Liver (tissue), 10 donors: ENCODE measurements at places on chromosomes 3 and 15. TPM values are rescaled to one million over a fixed set of nuclear protein-coding genes. Genes with fewer than 3 reads are reported as not detected.

DNA sequence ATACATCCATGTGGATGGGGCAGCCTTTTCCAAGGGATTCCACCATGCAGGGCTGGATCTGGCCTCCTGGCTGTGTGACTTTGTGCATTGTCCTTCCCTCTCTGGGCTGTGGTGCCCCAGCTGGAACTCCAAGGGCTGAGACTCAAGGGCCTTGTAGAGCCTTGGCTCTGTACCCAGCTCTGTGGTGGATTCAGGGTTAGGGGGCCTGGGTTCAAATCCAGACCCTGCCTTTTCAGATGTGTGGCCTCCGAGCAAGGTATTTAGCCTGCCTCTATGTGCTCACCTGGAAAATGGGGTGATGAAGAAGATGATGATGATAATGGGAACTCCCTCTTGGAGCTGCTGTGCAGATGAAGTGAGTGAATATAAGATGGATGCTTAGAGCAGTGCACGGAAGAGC, 161.9 kb downstream of the WNT7A start:
- H3K27me3 ChIP-seq: no peaks in the 10 kb centered on the region
- no peak overlapping the region for H3K4me3 ChIP-seq
- H3K4me1 ChIP-seq: no peaks in the 10 kb centered on the region
- no peak overlapping the region for H3K27ac ChIP-seq
- H3K36me3 ChIP-seq: no peaks in the 10 kb centered on the region
- DNase-seq: peak; percentile 19

The SKOR1 gene
- 0.05 TPM for total RNA-seq

GRCh38 chr3:100844063-100844936, 135.0 kb downstream of the TFG start:
- H3K27ac ChIP-seq: no peak overlapping the region
- peaks cover 2% of the 10 kb centered on the region for H3K27me3 ChIP-seq
- no peaks in the 10 kb centered on the region for H3K4me1 ChIP-seq

GRCh38 chr15:22827125-22827524, 11.3 kb upstream of the NIPA2 start:
- DNase-seq: no peak
- peaks cover 22% of the 10 kb centered on the region for H3K36me3 ChIP-seq
- H3K27me3 ChIP-seq: no peaks in the 10 kb centered on the region
- no peak overlapping the region for H3K27ac ChIP-seq
- H3K4me3 ChIP-seq: no peak overlapping the region

The STT3B gene
- total RNA-seq: 121 TPM

- H3K27me3 ChIP-seq: no peaks in the 10 kb centered on the region
- no peaks in the 10 kb centered on the region for H3K4me1 ChIP-seq
- no peaks in the 10 kb centered on the region for H3K36me3 ChIP-seq
Observed at GRCh38 chr15:23869396-23869795, 182.3 kb upstream of the NDN start.

DNA sequence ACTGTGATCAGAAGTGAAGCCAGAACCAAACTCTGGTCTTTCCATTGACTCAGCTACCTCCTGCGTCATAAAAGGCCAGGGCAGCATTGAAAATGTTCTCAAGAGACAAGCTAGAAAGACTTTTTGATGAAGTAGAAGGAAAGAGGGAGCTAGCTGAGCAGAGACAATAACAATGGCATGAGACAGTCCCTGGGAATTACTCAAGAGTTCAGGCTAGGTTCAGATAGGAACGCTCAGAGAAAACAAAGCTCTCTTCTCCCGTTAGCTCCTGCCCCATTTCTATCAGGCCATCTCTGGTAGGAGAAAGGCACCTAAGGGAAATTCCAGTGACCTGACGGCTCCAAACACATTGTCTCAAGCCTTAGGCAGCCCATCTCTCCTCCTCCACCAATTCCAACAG, 7.0 kb upstream of the OXTR start:
- H3K36me3 ChIP-seq: no peaks in the 10 kb centered on the region
- peaks cover 4% of the 10 kb centered on the region for H3K27me3 ChIP-seq
- no peak overlapping the region for H3K4me3 ChIP-seq
- no peak for DNase-seq

DNA sequence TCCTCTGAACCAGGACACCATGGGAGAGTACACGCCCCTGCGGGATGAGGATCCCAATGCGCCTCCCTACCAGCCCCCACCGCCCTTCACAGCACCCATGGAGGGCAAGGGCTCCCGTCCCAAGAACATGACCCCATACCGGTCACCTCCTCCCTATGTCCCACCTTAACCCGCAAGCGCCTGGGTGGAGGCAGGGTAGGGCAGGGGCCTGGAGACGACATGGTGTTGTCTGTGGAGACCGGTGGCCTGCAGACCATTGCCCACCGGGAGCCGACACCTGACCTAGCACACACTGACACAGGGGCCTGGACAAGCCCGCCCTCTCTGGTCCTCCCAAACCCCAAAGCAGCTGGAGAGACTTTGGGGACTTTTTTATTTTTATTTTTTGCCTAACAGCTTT, 21.2 kb upstream of the BSN start:
- peaks cover 28% of the 10 kb centered on the region for H3K4me1 ChIP-seq
- peaks cover 11% of the 10 kb centered on the region for H3K36me3 ChIP-seq
- H3K4me3 ChIP-seq: no peak overlapping the region

GRCh38 chr3:10353160-10353559, 32.2 kb upstream of the SEC13 start:
- no peak for DNase-seq
- H3K4me3 ChIP-seq: no peak overlapping the region
- H3K36me3 ChIP-seq: peaks cover 24% of the 10 kb centered on the region
- H3K27ac ChIP-seq: no peak overlapping the region
- H3K4me1 ChIP-seq: no peaks in the 10 kb centered on the region
- H3K27me3 ChIP-seq: no peaks in the 10 kb centered on the region

DNA sequence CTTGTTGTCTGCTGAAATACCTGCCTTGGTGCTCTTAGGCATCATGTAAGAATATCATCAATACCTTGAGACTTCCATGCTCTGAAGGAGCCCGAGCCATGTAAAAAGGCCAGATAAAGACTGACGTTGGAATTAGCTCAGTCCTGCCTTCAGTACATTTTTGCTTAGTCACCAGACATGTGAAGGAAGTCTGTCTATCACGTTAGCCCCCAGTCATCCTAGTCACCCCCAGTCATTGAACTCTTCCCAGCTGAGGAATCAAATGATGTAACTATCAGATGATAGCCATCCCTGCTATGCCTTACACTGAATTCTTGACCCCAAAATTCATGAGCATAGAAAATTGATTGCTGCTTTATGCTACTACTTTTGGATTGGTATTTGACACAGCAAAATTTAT, 351.2 kb upstream of the SGO1 start:
- H3K27ac ChIP-seq: no peak overlapping the region
- no peak for DNase-seq
- H3K4me1 ChIP-seq: no peaks in the 10 kb centered on the region
- H3K36me3 ChIP-seq: no peaks in the 10 kb centered on the region
- no peak overlapping the region for H3K4me3 ChIP-seq
- H3K27me3 ChIP-seq: no peaks in the 10 kb centered on the region

GRCh38 chr15:85691350-85692240, 103.1 kb downstream of the KLHL25 start:
- no peaks in the 10 kb centered on the region for H3K27me3 ChIP-seq
- peaks cover 6% of the 10 kb centered on the region for H3K36me3 ChIP-seq
- no peak for DNase-seq
- peak overlapping the region; percentile 69 for H3K27ac ChIP-seq
- H3K4me3 ChIP-seq: no peak overlapping the region

The GOLGA8T gene
- 0.19 TPM for total RNA-seq

The LRIG1 gene
- total RNA-seq: 48.9 TPM

The DUOX2 gene
- 0.08 TPM for total RNA-seq

The XYLB gene
- 14.2 TPM for total RNA-seq

The TM4SF18 gene
- 12.6 TPM for total RNA-seq

DNA sequence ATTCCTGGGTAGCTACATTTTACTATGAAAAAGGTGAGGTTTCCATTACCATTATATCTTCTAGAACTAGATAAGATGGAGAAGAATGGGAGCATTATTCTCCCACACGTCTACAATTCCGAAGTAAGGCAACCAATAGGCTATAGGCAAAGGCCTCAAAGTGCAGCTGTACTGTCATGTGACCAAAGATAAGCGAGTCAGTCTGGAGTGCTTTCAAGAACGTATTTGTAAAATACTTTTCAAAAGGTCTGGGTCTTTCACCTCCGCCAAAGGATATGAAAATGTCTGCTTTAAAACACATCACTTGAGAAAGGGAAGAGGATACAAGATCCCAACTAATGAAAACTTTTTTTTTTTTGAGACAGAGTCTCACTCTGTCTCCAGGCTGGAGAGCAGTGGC, 9.9 kb downstream of the CCPG1 start:
- H3K27me3 ChIP-seq: no peaks in the 10 kb centered on the region
- no peak overlapping the region for H3K4me3 ChIP-seq
- no peaks in the 10 kb centered on the region for H3K36me3 ChIP-seq
- DNase-seq: no peak

The BCL2A1 gene
- total RNA-seq: 1.8 TPM

- DNase-seq: no peak
- no peak overlapping the region for H3K27ac ChIP-seq
- H3K27me3 ChIP-seq: no peaks in the 10 kb centered on the region
- H3K4me1 ChIP-seq: peaks cover 22% of the 10 kb centered on the region
- H3K36me3 ChIP-seq: no peaks in the 10 kb centered on the region
Observed at GRCh38 chr15:29270976-29271375, 1.4 kb upstream of the NSMCE3 start.

DNA sequence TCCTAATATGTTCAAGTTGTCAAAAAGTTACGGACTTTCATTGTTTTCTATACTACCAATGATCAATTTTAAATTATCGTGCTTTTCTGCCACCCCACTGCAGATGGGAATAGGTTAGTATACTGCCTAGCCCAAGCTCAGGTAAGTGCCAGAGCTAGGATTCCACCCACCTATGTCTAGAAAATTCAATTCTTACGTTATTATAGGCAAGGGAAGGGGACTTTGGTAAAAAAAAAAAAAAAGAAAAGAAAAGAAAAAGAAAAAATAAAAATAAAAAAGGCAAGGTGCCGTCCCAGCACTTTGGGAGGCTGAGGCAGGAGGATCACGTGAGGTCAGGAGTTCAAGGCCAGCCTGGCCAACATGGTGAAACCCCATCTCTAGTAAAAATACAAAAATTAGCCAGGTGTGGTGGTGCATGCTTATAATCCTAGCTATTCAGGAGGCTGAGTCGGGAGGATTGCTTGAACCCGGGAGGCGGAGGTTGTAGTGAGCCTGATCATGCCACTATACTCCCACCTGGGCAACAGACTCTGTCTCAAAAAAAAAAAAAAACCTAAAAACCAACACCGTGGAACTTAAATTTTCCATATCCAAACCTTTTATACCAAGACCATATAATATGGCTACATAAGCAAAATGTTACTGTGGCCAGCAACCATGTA, 1.3 kb downstream of the RPL22L1 start:
- no peaks in the 10 kb centered on the region for H3K27me3 ChIP-seq
- H3K4me1 ChIP-seq: peaks cover 11% of the 10 kb centered on the region

DNA sequence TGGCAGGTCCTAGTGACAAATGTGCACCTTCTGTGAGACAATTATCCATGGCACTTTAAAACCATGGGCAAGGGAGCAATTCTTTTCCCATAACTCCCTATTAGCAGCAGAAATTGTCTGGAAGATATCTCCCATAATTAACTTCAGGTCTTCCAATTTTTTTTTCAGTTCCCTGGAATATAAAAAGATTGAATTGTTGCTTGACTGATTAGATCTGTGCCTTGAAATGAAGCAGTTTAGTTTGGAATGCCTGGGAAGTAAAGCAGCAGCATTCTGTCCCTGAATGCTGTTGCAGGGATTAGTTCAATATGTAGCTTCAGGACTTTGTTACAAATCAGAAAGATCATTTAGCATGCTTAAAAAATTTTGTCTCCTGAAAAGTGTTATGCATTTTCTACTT, 137.0 kb upstream of the GOLGA6L4 start:
- H3K4me3 ChIP-seq: no peak overlapping the region
- H3K27ac ChIP-seq: no peak overlapping the region
- no peaks in the 10 kb centered on the region for H3K36me3 ChIP-seq
- H3K4me1 ChIP-seq: no peaks in the 10 kb centered on the region
- no peak for DNase-seq
- peaks cover 4% of the 10 kb centered on the region for H3K27me3 ChIP-seq

GRCh38 chr3:184354121-184354728, 7.2 kb downstream of the CLCN2 start:
- no peaks in the 10 kb centered on the region for H3K36me3 ChIP-seq
- H3K27ac ChIP-seq: no peak overlapping the region
- no peak overlapping the region for H3K4me3 ChIP-seq
- H3K4me1 ChIP-seq: peaks cover 21% of the 10 kb centered on the region
- DNase-seq: peak; percentile 83

- H3K27ac ChIP-seq: no peak overlapping the region
- DNase-seq: no peak
- no peak overlapping the region for H3K4me3 ChIP-seq
- H3K4me1 ChIP-seq: peaks cover 5% of the 10 kb centered on the region
- no peaks in the 10 kb centered on the region for H3K36me3 ChIP-seq
Observed at GRCh38 chr15:74858369-74858740, 14.8 kb downstream of the SCAMP2 start.

DNA sequence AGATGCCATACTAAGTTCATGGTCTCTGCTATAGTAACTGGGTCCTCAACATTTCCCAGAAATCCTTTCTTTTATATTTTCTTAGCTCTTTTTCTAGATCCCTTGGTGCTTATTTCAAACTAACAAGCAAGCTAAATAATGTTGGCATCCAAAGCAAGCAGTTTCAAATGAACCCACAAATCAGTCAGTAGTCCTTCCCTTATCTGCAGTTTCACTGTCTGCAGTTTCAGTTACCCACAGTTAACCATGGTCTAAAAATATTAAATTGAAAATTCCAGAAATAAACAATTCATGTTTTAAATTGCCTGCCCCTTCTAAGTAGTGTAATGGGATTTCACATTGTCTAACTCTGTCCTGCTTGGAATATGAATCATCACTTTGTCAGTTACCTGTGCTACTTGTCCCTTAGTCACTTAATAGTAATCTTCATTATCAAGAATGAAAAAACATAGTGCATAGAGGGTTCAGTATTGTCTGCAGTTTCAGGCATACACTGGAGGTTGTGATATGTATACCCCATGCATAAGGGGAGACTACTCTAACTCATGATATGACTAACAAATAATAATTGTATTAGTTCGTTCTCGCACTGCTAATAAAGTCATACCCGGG, 633.7 kb downstream of the MECOM start:
- no peak overlapping the region for H3K4me3 ChIP-seq
- no peaks in the 10 kb centered on the region for H3K4me1 ChIP-seq
- no peaks in the 10 kb centered on the region for H3K27me3 ChIP-seq
- no peak for DNase-seq
- H3K27ac ChIP-seq: no peak overlapping the region

DNA sequence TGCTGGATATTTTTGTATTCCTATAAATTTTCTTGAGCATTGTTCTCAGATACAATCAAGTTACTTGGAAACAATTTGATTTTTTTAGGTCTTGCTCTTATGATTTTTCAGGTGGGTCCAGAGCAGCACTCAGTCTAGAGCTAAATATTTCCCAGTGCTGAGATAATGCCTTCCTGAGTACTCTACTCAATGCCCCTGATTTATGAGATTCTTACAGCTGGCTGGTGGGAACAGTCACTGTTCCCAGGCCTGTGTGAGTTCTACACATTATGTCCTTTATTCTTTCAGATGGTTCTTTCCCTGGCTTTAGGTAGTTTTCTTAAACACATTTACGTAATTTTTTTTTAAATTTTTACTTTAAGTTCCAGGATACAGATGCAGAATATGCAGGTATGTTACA, 51.0 kb upstream of the EIF5A2 start:
- H3K36me3 ChIP-seq: no peaks in the 10 kb centered on the region
- peaks cover 10% of the 10 kb centered on the region for H3K4me1 ChIP-seq
- no peak overlapping the region for H3K27ac ChIP-seq
- no peak for DNase-seq

The ITGB5 gene
- total RNA-seq: 43.0 TPM

GRCh38 chr3:49053543-49053942, 24.3 kb upstream of the IMPDH2 start:
- no peaks in the 10 kb centered on the region for H3K27me3 ChIP-seq
- no peak overlapping the region for H3K27ac ChIP-seq
- H3K4me3 ChIP-seq: no peak overlapping the region
- no peak for DNase-seq

The CCNB2 gene
- total RNA-seq: 53.1 TPM
